ENCODE measurements at places on chromosomes 2 and 18.

- no peak for DNase-seq
These were observed 160.2 kb downstream of the FHOD3 start for GRCh38 chr18:36457683-36458082.

DNA sequence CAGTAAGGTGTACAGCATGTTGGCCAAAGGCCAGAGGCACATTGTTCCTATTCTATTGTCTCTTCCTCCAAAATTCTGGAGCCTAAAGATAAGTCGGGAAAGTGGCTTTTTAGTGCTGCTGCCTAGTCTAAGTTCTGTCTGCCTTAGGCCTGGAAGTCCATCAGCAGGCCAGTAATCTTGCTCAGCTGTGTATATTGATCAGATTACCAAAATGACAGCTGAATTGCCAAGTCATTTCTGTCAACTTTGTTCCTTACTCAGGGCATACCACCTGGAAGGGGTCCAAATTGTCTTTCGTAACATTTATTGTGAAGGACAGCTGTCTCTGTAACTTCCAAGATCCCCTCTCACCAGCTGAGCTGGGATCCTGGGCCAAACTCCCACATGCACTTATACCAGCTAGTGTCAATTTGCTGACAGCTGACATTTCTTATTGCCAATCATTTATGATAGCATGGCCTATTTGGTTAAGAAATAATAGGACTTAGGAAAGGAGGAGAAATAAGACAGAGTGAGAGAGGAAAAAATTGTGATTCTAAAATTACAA lies 116.8 kb upstream of the FSHR start:
- no peak for DNase-seq

GRCh38 chr2:219417374-219417773 lies 803 bp upstream of the DES start:
- no peak for DNase-seq

GRCh38 chr2:8058652-8059051 lies 623.2 kb upstream of the ID2 start:
- no peak for DNase-seq

DNA sequence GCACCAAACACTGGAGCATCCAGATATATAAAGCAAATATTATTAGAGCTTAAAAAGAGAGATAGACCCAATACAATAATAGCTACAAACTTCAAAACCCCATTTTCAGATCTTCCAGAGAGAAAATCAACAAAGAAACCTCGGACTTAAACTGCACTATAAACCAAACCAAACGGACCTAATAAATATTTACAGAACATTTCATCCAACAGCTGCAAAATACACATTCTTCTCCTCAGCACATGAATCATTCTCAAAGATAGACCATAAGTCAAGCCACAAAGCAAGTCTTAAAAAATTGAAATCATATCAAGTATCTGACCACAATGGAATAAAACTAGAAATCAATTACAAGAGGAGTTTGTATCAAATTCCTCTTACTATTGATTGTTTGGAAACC lies 140.2 kb upstream of the OTOS start:
- DNase-seq, result no peak
